ENCODE measurements at places on chromosomes 5 and 9.

DNA sequence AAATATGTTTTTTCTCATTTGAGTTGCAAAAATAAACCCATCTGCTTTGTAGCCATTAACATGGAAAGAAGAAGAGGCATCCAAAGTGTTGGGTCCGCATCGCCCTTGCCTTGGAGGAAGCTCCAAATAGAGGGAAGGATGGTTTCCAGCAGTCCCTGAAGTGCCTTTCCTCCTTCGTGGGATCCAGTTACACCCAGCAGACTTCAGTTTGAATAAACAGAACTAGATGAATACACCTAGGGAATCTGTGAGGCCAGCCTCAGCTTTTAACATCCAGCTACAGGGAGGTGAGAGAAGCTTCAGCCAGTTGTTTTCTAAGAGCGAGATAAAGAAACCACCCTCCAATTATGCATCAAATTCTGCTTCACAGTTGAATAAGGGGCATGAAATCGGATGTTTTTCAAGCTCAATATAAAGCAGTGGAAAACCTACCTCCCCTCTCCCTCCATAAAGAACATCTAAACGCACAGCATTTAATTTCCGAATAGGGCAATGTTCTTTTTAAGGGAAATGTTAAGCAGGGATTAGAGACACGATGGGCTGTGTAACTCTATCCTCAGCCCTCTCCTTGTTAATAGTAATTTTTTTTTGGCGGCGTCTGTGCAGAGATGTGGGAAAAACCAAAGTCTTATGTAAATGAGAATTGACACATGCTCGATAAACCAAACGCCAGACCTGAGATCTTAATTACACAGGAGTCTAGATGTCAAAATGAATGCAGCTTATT, 264.7 kb downstream of the SLIT3 start:
- DNase-seq: no peak

GRCh38 chr5:173932695-173933139, 44.6 kb downstream of the CPEB4 start:
- DNase-seq: no peak

- DNase-seq: no peak
These were observed 1273.0 kb downstream of the EFNA5 start for GRCh38 chr5:106397700-106398099.

GRCh38 chr5:72488756-72489155, 18.5 kb downstream of the ZNF366 start:
- no peak for DNase-seq

GRCh38 chr5:124030043-124030491, 518.1 kb downstream of the CSNK1G3 start:
- no peak for DNase-seq

DNA sequence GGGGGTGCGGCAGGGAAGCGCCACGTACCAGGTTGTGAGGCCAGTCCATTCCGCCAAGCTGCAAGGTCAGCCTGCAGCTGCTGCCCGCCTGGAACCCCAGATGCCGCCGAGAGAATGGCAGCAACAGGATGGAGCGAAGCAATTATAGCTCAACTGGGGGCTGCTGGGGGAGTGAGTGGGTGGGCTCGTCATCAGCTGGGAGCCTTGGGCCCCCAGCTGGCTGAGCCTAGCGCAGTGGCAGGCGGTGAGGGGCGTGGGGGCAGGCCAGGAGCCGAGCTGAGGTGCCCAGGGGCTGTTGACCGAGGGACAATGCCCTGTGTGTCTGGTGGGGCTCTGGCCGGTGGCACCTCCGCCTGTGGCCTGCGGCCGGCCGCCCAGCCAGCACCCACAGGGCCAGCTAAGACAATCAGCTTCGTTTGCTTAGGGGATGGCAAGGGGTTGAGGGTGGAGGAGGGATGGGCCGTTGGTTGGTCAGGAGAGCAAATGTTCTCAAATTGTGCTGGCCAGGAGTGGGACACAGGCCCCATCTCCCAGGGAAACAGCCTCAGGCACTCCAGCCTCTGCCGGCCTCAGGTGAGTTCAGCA, at the start of gene IL17B:
Gene IL17B, minus strand, starts transcription at position 116 of the 585 bp plus-strand sequence. Its CDS starts 67 bp downstream, at position 49.
- DNase-seq: no peak

GRCh38 chr5:157157293-157157891, 8.7 kb downstream of the GARIN3 start:
- DNase-seq: no peak

GRCh38 chr5:119270121-119270565, 85.7 kb upstream of the TNFAIP8 start:
- DNase-seq: no peak

DNA sequence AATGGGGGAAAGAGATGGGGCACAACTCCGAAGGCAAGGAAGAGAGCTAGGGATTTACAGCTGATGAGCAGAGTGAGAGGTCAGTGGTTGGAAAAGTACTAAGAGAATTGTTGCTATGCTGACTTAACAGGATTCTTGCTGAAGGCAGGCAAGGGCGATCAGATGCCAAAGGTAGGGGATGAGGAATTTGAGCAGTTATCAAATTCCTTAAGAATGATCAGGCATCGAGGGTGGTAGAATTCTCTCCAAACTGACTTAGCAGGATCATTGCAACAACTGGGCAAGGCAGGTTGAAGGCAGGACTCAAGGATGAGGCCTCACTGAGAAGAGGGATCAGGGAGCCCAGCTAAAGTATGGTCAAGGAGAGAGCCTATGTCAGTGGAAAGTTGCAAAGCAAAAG, 171.0 kb downstream of the HSD17B3 start:
- no peak for DNase-seq
